T-helper 2 cell (primary cell): ENCODE measurements at places on chromosomes 1 and 21.

DNA sequence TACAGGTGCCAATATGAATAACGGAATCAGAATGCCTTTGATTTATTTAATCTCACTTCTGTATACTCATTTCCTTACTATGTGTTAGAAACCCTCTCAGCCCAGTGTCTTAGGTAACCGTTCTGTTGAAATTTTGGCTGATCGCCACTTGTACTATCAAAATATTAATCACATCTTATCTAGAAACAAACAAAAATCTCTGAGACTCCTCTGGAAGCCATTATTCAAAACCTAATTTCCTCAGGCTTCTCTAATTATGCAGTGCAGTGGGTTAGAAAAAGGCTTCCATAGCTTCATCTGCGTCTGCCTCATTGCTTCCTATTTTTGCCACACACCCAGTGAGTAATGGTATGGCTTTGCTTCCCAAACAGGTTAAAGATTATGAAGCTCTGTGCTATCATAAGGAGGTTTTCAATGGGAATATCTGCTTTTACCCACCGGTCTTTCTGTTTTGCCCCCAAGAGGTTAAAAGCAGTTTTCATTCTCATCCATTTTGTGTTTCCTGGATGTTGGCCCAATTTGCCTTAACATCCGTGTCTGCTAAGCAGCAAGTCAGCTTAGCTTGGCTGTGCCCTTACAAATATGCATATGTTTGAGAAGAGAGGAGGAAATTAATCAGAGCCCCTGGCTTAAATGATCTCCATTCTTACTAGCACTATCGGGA is 129.6 kb downstream of the RYR2 start:
- DNase-seq, result no peak

- DNase-seq, result no peak
Measured at GRCh38 chr1:85134583-85135391, 66.0 kb downstream of the SYDE2 start.

DNA sequence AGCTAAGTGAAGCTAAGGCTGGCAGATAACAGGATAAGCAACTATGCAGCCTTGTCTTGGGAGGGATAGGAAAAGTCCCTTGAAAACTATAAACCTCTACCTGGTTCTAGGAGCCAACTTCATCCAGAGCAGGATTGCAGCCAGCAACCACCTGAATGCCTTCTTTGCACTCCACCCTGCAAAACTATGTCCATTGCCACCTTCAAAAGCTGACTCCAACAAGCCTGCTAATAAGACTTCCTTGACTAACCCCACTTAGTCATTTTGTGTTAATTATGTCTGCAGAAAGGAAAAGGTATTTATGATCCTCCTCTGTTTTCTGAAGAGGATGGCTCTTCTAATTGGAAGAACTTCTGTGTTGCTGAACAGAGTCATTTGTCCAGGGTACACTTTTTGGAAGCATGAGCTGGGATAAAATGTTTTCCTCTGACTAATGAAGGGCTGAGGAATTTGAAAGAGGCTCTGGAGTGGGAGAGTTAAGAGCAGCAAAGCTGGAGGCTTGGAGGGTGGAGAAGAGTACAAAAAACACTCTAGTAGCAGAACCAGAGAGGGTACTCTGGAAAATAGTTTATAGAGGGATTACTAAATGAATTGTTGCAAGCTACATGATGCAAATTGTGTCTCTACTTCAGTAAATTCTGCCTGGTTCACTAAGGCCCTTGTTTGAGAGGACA is 9.6 kb upstream of the RIMKLA start:
- DNase-seq, result no peak

GRCh38 chr1:155064111-155064831 is 731 bp downstream of the EFNA4 start:
- DNase-seq, result no peak

DNA sequence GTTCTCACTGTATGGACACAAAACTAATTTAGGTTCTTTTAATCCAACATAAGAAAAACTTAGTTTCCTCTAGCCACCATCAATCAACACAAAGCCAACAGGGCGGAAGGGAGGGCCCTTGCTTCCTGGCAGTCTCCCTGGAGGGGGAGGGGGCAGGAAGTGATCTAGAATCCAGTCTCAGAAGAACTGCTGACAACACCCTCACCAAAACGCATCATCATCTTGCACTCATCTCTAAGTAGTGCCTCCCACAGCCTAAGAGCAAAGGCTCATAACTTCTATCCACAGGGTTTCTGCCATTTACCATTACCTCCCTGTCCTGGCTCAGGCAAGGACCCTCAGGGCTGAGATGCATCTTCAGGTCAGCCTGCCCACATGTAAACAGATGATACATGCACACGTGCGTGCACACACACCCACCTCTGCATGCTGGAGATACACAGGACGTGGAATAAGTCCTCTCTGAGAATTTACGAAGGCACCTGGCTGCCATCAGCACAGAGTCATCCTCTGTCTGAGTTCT is 20.5 kb downstream of the HIVEP3 start:
- DNase-seq, result peak; percentile 36

DNA sequence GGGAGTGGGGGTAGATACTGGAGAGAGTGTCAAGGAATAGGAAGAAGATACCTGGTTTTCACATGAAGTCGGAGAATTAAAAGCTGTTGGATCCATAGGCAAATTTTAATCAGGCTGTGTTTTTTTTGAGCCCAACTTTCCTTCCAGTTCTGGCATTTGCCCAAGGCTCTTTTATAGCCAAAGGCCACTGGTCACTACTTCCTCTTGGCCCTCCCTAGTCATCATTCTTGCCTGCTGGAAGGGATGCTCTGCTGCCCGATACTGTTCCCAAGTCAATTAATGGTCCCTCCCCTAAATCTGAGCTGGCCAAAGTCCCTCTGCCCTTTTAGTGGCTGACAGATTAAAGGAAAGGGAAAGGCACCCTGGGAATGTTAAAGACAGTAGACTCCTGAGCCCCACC is 102.8 kb upstream of the ZNF648 start:
- DNase-seq, result no peak

DNA sequence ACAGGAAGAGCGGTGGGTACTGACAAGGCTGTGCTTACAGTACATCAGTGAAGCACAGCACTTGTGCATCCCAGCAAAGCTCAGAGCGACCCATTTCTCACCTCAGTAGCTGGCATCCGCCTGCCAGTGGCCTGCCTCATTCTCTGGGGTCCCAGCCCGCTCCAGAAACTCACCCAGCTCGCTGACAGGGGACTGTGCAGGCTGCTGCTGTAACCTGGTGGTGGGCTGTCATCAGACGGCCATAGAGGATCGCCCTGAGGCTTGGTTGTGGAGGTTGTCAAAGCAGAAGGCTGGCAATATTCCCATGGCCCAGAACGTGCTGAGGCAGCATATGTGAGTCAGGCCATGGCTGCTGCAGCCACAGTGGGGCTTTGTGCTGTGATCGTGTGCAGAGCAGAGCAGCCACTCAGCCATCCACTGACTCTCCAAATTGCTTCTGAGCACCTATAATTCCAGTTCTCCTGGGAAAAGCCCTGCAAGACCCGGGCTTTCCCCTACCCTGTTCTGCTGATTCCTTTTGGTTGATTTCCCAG is 13.6 kb upstream of the GPR137B start:
- DNase-seq, result no peak

DNA sequence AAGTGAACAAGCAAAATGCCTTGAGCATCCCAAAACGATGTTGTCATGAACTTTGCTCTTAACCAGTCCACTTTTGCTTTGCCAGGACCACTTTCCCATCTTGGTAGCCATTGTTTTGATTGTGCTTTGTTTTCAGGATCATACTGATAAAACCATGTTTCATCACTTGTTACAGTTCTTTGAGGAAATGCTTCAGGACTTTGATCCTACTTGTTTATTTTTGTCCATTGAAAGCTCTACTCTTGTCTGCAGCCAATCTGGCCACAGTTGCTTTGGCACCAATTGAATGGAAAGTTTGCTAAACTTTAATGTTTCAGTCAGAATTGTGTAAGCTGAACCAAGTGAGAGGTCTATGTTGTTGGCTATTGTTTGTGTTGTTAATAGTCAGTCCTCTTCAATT is 12.8 kb downstream of the PLPPR4 start:
- DNase-seq, result no peak

DNA sequence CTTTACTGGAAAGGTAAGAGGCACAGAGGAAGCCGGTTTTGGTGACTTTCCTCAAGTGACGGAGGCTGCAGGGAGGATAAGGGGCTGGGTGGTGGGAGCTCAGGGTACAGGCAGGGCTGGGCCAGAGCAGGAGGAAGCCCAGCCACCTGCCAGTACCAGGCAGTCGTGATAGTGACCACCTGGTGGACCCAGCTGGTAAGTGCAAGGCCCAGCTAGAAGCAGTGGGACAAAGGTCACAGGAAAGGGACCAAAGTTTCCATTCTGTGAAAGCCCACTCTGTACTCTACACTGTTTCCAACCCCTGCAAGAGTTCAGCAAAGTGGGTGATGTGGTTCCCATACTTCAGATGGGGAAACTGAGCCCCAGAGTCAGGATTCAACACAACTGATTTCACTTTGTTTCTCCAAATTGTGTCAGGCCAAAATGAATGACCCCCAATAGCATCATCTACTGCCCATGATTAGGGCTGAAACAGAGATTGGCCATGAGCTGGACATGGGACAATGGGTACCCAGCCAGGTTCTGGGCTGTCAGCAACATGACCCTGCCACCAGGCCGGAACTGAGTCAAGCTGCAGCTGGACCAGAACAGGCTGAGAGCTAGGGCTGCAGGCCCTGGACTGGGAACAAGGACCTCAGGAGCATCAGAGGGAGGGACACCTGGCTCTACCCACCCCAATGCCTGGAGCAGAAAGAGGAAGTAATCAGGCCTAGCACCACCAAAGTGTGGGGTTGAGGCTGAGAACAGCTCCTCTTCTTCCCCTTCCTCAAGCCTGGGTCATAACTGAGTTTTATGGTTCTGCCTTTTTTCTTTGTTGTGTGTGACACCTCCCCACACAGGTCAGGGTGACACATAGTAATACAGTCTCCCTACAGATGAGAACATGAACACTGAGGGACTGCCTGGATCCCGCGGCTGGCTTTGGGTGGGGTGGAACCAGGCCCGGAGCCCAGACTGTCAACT is 50.2 kb downstream of the KCNN3 start:
- peak; percentile 30 for DNase-seq

GRCh38 chr1:88275259-88275862 is 408.7 kb upstream of the PKN2 start:
- no peak for DNase-seq

DNA sequence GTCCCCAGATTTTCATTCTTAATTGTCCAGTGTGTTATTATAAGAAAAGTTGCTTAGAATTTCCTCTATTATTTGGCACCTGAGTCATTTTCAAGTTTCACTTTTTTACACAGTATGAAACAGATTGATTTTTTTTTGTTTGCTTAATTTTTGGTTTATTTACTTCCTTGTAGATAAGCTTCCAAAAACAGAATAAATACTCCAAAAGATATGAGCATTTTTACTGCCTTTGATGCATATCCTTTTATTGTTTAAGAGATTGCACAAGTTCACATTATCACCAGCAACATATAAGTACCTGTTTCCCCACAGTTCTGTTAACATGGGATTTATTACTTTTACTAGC is 36.3 kb upstream of the AHCYL1 start:
- DNase-seq, result no peak

- no peak for DNase-seq
Measured at GRCh38 chr1:29782846-29783507, 546.7 kb downstream of the PTPRU start.

GRCh38 chr1:11429935-11430334 is 49.0 kb upstream of the DISP3 start:
- DNase-seq, result no peak

DNA sequence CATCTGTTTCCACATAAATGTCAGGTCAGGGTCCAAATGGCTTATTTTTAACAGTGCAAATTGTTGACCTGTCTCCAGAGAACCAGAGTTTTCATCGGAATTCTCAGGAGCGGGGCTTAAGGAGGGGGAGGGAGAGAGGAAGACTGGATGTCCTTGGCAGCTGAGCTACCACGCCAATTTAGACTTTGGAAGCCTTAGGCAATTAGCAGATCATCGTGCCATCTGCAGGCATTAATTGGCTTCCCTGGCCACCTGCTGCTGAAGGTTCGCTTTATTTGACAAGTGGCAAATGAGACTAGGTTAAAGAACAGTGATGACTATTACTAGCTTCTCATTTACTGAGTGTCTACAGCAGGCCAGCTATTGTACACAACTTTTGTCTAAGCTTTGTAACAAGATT is 43.7 kb downstream of the HLX start:
- no peak for DNase-seq

GRCh38 chr1:48001696-48002095 is 4.5 kb upstream of the TRABD2B start:
- no peak for DNase-seq

- DNase-seq, result no peak
Measured at GRCh38 chr21:27772816-27773215, 805.9 kb upstream of the ADAMTS5 start.

GRCh38 chr21:37783016-37783415 is 133.2 kb downstream of the KCNJ6 start:
- DNase-seq, result no peak

GRCh38 chr1:203340112-203340790 is 10.7 kb downstream of the FMOD start:
- DNase-seq, result peak; percentile 29

DNA sequence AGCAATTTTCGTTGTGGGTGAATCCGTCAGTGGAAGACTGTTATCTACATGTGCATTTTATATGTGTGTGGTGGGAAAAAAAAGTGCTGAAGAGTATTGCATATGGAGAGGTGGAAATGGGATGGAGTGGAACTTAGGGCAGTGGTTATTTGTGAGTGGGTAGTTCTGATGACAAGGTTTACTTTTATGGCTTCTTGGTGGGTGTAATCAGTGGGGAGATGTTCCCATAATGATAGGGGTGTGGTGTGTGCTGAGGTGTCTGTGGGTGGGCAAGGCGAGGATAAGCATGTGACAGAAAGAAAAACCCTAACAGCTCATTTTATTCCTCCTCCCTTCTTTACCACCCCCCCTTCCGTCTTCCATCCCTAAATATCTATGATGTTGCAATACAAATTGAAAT is 288.1 kb downstream of the NUF2 start:
- DNase-seq, result no peak

- no peak for DNase-seq
Measured at GRCh38 chr1:48967318-48967717, 190.6 kb upstream of the BEND5 start.

DNA sequence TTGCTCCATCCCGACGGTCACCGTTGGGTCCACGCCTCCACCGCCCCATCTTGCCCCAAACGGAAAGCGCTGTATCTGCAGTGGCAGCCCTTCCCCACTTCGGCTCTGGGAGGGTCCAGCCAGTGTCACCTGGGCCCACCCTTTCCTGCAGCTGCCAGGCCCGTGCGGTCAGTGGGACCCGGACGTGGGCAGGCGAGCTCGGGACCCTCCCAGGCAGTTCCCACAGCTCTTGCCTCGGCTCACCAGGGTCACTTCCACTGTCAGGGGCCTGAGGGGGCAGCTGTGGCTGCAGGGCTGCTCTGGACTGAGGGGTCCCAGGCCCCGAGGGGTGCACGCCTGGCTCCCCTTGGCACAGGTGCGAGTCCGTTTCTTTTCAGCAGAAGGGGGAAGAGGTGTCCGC is 80.7 kb downstream of the SKI start:
- no peak for DNase-seq

DNA sequence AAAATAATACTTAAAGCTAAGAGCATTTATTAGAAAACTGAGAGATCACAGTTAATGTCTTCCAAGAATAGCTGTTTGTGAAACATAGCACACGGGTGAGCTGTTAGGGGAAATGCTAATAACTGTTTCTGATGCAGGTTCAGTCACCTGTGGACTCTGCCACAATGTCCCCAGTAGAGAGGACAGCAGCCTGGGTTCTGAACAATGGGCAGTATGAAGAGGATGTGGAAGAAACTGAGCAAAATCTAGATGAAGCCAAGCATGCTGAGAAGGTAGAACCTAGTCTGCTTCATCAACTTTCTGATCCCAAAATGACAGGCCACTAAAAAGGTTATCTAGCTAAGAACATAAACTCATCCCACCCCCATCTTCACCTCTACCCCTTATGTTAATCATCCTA is 32.6 kb downstream of the CLEC20A start:
- no peak for DNase-seq

- peak; percentile 54 for DNase-seq
Measured at GRCh38 chr1:114979278-114979891, 50.2 kb upstream of the TSHB start.
